ENCODE measurements at places on chromosomes 1 and 21. TPM values are rescaled to one million over a fixed set of nuclear protein-coding genes. Genes with fewer than 3 reads are reported as not detected.

- DNase-seq, result no peak
Measured at GRCh38 chr1:48005253-48006117, 8.3 kb upstream of the TRABD2B start.

GRCh38 chr21:42316891-42317290, 1.7 kb upstream of the TFF3 start:
- DNase-seq, result no peak

GRCh38 chr1:202205523-202206190, 12.1 kb downstream of the LGR6 start:
- no peak for DNase-seq

DNA sequence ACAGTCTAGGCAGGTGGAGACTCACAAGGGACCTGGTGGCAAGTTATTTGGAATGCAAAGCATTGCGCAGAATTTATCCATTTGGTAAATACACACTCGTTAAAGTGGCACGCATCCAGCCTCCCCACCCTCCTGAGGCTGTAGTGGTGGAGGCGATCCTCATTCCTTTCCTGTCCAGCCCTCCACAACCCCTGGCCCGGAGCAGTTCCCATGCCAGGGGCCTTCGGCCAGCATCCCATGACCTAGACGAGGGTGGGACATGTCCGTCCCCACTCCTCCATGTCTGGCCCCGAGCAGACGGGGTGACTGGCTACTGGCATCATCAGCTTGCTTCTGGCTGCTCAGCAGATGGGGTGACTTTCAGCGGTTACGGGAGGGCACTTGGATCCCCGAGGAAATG, 281.5 kb upstream of the VAMP3 start:
- no peak for DNase-seq

UCK2 gene
- total RNA-seq, result 32.2 TPM

Measured in tibial nerve (tissue), 4 donors.